ENCODE measurements at places on chromosomes 4 and X.

DNA sequence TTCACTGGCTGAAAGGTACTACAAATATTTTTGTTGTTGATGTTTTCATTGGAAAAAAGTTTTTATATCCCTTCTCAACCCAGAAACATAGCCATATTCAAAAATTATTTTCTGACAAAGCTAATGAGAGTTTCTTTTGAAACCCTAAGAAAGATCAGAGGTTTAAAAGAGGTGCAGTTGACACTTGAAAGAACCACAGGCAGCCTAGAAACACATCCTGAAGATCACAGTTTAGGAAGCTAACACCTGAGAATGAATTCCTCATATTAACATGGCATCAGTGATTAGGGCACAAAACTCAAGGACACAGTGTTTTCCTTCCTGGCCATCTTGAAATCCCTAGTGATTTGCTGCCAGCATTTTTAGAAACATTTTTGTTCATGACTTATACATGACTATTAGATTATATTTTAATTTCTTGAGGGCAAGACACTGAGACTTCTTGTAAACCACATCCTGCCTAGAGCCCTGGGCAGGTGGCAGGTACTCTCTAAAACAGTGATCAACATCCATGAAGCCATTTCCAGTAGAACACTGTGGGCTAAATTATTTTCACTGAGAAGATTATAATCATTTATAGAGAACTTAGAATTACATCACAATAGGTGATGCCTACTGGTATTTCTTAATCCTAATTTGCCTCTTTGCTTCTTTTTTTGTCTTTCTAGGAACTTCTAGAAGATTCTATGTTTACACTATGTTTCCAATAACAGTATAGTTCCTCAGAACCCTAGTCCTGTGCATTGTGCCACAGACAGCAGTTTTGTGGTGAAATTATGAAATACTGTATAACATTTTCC, 80.0 kb downstream of the ARSJ start:
- ATAC-seq = no peak

- ATAC-seq = no peak
Measured at GRCh38 chr4:172662113-172662512, 506.5 kb upstream of the GALNT7 start.

DNA sequence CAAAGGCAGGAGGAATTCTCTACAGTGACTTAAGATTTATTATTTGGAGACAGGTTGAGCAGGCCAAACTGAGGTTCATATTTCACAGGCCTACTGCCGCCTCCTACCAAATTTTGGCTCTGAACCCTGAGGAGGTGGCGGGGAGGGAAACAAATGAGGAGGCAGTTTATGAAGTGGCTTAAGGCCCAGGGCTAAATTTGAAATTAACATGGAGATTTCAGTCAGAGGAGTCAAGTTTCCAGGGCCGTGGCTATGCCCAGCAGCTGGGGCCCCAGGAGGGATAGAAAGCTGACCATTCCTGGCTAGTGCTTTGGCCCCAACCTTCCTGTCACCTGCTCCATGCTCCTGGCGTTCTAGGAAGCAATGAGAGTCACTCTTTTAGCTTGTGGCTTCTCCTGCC, 73.4 kb upstream of the ARHGAP36 start:
- no peak for ATAC-seq

- no peak for ATAC-seq
Measured at GRCh38 chrX:110415440-110416170, 57.0 kb downstream of the RTL9 start.

- no peak for ATAC-seq
Measured at GRCh38 chrX:40778861-40779575, 43.7 kb upstream of the MED14 start.

- ATAC-seq = no peak
Measured at GRCh38 chr4:2057382-2058065, 1.6 kb upstream of the NAT8L start.

DNA sequence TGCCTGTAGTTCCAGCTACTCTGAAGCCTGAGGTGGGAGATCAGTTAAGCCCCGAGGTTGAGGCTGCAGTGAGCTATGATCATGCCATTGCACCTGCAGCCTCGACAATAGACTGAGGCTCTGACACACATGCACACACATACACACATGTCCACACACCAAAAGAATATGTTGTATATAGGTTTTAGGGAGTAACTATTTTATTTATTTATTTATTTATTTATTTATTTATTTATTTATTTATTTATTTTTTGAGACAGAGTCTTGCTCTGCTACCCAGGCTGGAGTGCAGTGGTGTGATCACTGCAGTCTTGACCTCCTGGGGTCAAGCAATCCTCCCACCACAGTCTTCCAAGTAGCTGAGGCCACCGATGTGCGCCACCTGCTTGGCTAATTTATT, 78.3 kb downstream of the DCLK2 start:
- no peak for ATAC-seq

DNA sequence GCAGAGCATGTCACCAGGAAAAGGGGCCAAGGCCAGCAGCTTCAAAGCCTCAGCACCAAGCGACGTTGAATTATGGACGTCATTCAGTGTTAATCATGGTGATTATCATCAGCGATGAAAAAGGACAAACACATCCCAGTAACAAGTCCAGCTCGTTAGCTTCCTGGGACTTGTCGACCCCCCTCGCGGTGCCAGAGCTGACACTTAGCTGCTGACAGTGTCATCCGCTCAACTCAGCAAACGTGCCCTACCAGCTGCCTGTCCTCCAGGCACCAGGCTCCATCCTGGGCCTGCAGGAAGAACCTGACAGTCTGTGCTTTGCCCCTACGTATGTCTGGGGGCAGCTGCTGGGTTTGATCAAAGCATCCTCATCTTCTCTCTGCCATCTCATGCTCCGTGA, 137.0 kb upstream of the PSAPL1 start:
- ATAC-seq = peak; percentile 22

DNA sequence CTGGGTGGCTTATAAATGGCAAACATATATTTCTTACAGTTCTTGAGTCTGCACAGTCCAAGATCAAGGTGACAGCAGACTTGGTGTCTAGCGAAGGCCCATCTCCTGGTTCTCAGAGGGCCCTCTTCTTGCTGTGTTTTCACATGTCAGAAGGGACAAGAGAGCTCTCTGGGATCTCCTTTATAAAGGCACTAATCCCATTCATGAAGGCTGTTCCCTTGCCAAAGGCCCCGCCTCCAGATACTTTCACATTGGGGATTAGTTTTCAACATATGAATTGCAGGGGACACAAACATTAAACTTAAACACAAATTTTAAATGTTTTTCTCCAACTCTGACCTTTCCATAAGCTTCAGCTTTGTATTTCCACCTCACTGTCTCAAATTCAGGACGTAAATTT, 1135.0 kb upstream of the TENM3 start:
- ATAC-seq = no peak

- ATAC-seq = no peak
Measured at GRCh38 chrX:13048280-13048679, 3.9 kb upstream of the FAM9C start.

DNA sequence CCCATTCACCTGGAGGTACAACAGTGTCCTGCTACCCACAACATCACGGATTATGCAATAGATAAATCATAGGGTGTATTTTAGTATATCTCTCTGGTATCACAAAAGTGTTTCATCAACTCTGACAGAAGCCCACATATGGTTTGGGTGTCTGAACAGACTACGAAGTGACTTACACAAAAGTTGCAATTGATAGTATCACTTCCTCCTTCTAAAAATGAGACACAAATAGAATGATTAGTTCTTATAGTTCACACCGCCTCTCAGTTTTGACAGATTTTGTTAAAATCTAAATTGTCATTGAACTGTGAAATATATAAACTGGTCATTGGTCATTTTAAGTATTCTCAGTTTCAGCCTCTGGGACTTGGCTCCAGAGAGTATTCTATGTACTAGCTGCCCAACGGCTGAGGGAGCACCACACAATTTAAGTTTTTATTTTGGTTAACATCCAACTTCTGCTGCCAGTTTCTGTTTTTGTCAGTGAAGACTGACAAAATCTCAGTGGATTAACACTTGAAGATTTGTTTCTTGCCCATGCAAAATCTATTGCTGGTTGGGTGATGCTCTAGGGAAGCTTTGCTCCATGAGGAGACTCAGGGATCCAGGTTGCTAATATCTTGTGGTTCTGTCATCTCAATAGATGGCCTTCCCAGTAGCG, 113.8 kb upstream of the PUDP start:
- ATAC-seq = no peak

DNA sequence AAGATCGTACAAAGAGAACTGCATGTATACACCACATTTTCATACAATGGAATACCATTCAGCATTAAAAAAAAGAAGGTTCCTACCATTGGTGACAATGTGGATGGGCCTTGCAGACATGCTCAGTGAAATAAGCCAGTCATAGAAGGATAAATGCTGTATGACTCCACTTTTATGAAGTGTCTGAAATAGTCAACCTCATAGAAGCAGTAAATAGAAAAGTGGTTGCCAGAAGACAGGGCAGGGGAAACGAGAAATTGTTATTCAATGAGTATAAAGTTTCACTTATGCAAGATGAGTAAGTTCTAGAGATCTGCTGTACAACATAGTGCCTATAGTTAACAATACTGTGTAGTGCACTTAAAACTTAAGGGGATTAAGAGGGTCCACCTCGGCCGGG, 257.5 kb upstream of the FTHL17 start:
- no peak for ATAC-seq

DNA sequence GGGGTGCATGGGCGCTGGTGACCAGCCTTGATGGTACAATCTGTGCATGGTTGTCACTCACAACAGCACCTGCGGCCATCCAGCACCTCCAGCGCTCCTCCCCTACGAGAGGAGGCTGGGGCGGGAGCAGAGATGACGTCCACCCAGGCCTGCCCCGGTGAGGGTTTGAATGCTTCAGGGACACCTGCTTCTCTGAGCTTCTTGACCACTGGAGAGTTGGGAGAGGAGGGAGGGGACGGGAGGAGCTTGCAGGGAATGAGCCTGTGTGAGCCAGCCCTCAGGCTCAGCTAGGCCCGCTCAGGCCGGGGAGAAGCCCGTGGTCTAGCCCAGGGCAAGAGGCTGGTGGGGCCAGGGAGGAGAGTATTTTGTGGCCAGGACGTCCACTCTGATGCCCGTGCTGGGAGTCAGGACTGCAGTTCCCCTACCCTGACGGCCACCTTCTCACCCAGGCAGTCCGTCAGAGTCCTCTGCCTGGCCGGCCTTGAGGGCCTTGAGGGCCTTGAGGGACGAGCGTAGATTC, 59.2 kb downstream of the CPZ start:
- ATAC-seq = no peak

GRCh38 chr4:76950956-76951671, 1.6 kb downstream of the SEPTIN11 start:
- no peak for ATAC-seq

DNA sequence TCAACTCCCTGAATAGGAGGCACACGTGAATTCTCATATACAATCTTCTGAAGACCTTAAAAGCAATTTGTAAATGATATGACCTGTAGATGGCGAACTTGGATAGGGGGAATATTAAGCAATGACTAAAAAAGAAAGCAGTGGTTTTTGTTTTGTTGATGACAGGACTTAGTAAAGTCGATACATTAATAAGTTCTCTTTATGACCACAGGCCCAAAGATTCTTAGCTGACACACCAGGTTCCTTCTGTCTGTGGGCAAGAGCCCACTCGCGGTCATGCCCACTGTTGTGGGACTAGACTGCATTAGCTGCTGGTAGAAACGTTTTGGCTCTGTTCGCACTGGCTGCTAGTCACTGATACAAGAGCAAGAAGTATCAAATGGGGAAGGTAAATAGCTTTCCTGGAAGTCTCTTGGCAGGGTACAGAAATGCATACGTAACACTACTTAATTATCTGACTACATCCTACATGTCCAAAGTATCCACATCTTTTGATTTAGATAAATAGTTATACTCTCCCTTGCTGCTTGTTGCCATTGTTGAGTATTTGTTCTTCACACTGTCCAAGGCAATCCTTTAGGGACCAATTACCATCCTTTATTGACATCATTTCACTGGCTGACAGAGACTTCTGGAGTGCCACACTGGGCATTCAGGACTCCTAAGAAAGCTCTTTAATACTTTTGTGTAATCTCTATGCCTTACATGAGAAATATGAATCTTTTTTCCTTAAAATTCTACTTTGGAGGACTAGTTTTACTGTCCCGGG, 31.0 kb downstream of the ALPK1 start:
- ATAC-seq = peak; percentile 74

- ATAC-seq = no peak
Measured at GRCh38 chr4:130099105-130099504, 1003.2 kb downstream of the C4orf33 start.

- no peak for ATAC-seq
Measured at GRCh38 chr4:63296773-63297172, 1112.5 kb downstream of the TECRL start.

DNA sequence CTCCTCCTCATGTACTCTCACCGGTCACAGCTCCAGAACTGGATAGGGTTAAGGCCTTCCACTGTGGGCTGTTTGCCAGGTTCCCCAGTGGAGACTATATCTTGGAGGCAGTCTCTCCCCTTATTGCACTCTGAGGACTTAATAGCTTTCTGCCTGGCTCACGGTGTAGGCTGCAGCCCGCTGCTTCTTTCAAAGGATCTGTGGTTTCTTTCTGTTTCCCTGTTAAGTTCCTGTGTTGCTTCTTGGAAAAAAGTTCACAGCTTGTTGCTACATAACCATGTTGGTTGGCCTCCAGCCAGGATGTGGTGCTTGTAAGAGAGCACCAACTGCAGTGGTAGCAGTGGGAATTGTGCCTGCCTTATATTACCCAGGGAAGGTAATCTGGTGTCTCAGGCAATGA, 24.9 kb upstream of the ZDHHC15 start:
- no peak for ATAC-seq

DNA sequence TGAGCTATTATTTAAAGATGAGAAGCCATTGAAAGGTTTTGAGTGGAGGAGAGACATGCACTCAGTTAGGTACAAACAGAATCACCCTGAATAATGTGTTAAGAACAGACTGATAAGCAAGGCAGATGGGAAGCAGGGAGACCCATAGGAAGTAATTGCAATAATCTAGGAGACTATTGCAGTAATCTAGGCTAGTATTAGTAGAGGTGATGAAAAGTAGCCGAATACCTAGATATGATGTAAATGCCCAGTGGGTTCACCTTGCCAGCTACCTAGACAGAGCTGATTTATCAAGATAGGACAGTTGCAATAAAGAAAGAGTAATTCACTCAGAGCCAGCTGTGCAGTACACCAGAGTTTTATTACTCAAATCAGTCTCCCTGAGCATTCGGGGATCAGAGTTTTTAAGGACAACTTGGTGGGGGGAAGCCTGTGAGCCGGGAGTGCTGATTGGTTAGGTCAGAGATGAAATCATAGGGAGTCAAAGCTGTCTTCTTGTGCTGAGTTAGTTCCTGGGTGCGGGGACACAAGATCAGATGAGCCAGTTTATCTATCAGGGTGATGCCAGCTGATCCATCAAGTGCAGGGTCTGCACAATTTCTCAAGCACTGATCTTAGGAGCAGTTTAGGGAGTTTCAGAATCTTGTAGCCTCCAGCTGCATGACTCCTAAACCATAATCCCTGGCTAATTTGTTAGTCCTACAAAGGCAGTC, 427.5 kb downstream of the RPA4 start:
- ATAC-seq = no peak

DNA sequence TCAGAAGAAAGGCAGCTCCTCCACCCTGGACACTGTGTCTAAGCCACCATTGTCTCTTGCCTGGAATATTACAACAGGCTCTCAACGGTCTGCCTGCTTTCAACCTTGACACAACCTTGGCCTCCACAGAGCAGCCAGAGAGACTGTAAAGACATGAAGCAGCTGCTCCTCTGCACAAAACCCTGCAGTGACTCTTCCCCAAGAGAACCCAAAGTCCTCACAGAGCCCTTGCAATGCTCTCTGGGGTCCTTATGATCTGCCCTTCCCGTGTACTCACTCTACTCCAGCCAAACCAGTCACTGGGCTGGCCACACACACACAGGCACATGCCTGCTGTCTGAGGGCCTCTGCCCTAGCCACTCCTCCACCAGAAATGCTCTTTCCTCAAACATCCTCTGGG, 75.9 kb upstream of the CPEB2 start:
- no peak for ATAC-seq

- no peak for ATAC-seq
Measured at GRCh38 chrX:105533951-105534350, 288.4 kb upstream of the NRK start.
